AG09319 (cell line): ENCODE measurements at places on chromosomes 6 and 20.

- peak; percentile 59 for DNase-seq
Observed at GRCh38 chr6:17714879-17715851, 8.4 kb upstream of the NUP153 start.

DNA sequence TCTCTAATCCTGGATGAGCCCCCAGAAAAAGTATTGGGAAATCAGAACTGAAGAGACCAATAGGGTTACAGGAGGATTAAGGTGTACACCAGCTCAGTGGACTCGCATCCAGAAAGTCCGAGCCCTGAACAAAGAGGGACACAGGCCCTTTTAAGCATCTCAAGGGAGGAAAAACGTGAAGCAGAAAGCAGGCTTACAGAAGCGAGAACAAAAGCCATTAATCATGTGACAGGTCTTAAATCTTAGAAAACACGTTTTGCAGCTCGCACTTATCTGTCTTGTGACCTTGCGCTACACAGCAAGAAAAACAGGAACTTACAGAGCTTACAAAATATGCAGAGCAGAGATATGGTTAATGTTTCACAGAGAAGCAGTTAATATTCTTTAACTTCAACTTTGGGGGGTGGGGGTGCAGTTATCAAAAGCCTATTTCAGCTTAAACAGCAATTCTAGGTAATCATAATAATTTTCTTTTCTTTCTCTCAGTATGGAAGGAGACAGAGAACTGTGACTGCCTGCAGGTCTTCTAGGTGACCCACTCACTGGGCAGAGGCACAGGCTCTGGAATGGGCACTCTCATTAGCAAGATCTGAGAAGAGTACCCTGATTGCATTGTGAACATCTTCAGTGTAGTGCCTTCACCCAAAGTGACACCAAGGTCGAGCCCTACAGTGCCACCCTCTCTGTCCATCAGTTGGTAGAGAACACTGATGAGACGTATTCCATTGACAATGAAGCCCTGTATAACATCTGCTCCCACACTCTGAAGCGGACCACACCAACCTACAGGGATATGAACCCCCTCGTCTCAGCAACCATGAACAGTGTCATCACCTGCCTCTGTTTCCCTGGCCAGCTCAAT lies 65.0 kb upstream of the MOCS1 start:
- DNase-seq, result no peak

DNA sequence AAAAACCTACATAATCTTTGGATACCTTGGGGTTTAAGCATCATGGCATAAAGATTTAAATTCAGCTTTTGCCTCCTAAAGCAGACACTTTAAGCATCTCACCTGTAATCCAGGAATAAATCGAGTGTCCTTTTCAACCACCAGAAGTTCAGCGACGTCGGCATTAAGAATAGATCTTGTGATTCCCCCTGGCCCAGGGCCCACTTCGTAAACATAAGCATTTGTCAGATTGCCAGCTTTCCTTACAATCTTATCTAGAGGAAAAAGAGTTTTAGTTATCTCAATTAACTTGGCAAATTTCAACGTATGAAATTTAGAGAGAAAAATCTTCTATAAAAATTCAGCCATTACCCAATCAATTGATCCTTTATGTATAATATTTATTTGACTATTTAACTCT lies 3.2 kb downstream of the TFB1M start:
- DNase-seq, result no peak

DNA sequence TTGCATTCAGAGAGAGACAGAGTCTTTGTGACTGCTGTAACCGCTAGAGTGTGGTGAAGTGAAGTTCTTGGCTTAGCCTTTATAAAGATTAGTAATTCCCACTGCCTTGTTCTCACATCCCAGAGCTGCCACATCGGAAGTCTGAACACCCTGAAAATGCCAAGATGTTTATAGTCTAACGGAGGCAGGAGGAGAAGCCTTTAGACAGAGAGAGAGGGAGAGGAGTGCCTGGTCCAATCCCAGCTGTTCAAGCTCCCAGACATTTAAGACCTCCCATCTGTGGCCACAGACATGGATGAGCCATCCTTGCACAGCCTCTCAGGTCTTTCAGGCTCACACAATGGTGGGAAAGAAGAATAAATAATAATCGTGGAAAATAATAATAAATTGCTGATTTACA lies 1422.8 kb upstream of the EYS start:
- no peak for DNase-seq

DNA sequence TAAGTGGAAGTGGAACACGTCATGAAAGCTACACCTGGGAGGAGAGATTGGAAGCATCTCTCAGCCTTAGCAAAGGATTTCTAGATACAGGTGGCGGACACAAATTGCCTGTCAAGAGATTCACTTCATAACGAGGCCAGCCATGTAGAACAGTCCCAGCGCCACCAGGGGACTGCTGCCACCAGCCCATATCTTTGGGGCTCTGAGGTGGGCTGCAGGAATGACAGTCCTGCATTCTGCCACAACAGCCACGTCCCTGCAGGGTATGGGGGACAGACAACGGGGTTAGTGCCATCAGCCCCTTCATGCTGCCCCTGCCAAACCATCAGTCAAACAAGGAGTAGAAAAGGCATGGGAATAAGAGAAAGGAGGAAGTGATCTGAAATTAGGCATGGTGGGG lies 81.2 kb upstream of the SASH1 start:
- no peak for DNase-seq

- DNase-seq, result no peak
Observed at GRCh38 chr6:14040042-14040441, 77.5 kb upstream of the CD83 start.

DNA sequence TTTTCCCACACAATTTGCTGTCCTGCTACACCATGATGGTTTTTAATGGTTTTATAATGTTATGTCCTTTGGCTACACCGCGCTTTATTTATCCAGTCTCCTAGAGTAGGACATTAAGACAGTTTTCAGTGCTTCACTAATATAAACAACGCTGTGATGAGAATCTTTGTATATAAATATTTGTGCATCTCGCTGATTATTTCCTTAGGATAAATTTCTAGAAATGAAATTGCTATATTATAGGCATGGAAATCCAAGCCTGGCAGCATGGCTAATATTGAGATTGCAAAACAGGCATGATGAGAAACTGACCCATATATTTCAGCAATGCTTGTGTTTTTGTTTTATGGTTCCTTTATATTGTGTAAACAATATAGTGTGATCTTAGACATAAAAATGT lies 81.4 kb upstream of the ATXN1 start:
- DNase-seq, result no peak
